ENCODE measurements at places on chromosomes 1 and 21.

DNA sequence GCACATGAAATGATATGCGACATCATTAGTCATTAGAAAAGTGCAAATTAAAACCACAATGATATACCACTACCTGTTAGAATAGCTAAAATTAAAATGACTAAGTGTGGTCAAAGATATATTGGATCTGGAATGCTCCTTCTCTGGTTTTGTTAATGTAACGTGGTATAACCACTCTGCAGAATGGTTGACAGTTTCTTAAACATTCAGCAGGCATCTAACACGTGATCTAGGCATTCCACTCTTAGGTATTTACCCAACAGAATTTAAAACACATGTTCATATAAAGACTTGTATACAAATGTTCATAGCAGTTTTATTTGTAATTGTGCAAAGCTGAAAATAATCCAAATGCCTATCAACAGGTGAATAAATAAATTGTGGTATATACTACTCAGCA is 165.0 kb upstream of the PLXNA2 start:
- DNase-seq: no peak

GRCh38 chr1:215104283-215104682 is 21.7 kb downstream of the KCNK2 start:
- DNase-seq: no peak

GRCh38 chr1:21659924-21660326 is 9.2 kb downstream of the RAP1GAP start:
- no peak for DNase-seq

DNA sequence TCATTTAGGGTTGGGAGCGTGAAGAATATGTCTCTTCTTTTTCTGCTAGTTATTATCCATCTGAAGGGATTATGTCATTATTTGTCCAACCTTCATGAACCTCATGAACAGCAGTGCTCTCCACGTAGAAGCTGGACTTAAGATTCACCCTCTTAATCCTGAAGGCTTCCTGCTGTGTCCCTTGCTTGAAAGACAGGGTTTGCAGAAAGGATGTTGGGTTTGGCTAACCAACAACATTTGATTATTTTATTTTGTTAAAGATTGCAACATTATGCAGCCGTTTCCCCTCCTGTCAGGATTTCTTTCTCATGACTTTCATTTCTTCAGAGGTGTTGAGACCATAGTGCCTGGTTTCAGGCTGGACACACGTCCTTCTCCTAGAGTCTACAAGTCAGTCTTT is 75.2 kb downstream of the NGF start:
- no peak for DNase-seq

GRCh38 chr1:92363401-92363800 is 64.5 kb downstream of the RPAP2 start:
- no peak for DNase-seq

- DNase-seq: no peak
Measured at GRCh38 chr1:247277191-247277590, 21.3 kb downstream of the VN1R5 start.

DNA sequence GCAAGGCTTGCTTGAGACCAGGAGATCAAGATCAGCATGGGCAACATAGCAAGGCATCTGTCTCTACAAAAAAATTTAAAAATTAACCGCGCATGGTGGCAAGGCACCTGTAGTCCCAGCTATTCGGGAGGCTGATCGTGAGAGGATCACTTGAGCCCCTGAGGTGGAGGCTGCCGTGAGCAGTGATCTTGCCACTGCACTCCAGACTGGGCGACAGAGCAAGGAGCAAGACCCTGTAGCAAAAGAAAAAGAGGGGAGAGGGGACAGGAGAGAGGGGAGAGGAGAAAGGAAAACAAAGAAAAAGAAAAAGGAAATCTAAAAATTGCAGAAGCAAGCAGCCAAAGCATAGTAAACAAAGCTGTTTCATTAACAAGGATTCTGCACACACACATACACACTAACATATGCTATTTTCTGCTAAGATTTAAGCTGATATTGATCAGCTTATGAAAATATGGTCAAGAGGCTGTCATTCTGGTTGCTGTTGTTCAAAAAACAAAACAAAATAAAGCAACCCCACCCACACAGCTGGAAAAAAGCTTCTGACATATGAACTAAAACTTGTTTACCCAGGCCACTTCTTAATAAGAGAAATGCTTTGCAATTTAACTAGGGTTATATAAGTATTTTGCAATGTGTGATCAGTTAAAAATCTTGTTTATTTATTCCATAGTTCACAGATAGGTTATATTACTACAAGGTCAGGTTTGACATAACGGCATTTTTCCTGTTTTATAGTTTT is 1.8 kb downstream of the ARNT start:
- no peak for DNase-seq

DNA sequence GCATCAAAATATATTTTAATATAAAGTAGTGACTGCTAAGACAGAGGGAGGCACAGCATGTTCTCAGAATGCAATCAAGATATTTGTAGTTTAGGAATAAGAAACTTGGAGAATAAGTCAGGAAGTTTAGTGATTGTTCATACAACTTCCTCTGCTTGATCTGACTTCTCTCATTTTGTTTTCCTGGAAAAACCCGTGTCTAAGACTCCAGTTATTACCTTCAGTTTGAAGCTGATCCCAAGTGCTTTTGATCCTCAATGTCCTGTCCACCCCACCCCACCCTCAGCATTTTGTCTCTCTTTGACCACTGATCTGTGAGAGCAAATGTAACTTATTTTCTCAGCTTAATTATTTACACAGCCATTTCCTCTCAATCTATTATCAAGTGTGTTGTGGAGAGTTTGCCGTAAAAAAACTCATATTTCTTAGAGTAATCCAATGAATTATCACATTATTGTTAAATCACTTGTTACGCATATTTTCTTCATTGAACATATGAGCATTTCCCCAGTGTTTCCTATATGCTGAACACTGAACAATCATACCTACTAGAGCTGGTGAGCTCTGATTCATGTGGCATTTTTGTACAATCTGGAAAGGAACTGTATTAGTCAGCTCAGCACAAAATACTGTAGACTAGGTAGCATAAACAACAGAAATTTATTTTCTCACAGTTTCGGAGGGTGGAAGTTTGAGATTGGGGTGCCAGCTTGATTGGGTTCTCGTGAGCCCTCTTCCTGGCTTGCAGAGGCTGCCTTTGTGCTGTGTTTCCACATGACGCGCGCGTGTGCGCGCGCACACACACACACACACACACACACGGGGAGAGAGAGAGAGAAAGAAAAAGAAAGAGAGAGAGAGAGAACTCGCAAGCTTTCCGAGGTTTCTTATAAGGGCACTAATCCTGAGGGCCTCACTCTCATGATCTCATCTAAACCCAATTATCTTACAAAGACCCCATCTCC is 65.5 kb upstream of the DPYD start:
- no peak for DNase-seq

GRCh38 chr1:114150016-114150415 is 3.7 kb downstream of the SYT6 start:
- DNase-seq: no peak

GRCh38 chr1:216722821-216723220 is 408 bp downstream of the ESRRG start:
- DNase-seq: no peak

- DNase-seq: peak; percentile 65
Measured at GRCh38 chr21:46559291-46559983, 45.4 kb downstream of the S100B start.

- DNase-seq: no peak
Measured at GRCh38 chr1:241679961-241680360, 27.9 kb downstream of the WDR64 start.

DNA sequence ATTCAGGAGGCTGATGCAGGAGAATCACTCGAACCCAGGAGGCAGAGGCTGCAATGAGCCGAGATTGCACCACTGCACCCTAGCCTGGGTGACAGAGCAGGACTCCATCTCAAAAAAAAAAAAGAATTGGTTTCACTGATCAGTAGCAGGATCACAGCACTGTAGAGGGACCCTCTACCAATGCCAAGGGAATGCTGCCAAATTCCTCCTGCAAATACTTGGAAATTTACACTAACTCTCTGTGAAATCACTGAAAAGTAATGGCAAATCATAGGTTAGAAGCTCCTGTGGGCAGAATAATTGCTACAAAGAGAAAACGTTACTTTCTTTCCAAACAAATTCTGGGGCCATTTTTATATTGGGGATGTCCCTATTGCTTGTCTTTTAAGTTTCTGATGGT is 6.7 kb upstream of the GPR25 start:
- no peak for DNase-seq

- DNase-seq: no peak
Measured at GRCh38 chr21:43814215-43815106, 25.1 kb downstream of the RRP1 start.

- no peak for DNase-seq
Measured at GRCh38 chr1:226734611-226735153, 4.4 kb downstream of the ITPKB start.

GRCh38 chr1:180842491-180843275 is 70.0 kb upstream of the KIAA1614 start:
- no peak for DNase-seq

- DNase-seq: no peak
Measured at GRCh38 chr1:229184066-229184465, 86.8 kb upstream of the RAB4A start.

- no peak for DNase-seq
Measured at GRCh38 chr1:245880754-245881403, 626.2 kb downstream of the SMYD3 start.

GRCh38 chr1:8706995-8707396 is 110.4 kb downstream of the RERE start:
- no peak for DNase-seq

DNA sequence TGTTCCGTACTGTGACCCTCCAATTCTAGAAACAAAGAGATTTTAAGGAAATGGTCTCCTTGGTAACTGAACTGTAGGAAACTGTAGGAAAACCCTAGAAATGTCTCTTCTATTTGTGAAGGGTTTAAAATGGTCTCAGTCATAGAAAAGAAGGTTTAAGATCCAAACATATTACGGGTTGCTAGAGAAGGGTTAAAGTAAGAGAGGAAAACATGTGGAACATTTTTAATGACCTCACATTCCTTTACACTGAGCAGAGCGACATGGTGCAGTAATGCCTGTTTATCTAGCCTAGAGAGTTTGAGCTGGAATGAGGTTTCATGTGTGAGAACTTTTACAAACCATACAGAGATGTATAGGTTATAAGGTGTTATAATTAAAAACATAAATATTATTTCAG is 36.9 kb upstream of the C1orf105 start:
- no peak for DNase-seq

- no peak for DNase-seq
Measured at GRCh38 chr1:111848852-111849545, 93.3 kb downstream of the DDX20 start.

- DNase-seq: no peak
Measured at GRCh38 chr1:20660847-20661206, 342 bp downstream of the DDOST start.

DNA sequence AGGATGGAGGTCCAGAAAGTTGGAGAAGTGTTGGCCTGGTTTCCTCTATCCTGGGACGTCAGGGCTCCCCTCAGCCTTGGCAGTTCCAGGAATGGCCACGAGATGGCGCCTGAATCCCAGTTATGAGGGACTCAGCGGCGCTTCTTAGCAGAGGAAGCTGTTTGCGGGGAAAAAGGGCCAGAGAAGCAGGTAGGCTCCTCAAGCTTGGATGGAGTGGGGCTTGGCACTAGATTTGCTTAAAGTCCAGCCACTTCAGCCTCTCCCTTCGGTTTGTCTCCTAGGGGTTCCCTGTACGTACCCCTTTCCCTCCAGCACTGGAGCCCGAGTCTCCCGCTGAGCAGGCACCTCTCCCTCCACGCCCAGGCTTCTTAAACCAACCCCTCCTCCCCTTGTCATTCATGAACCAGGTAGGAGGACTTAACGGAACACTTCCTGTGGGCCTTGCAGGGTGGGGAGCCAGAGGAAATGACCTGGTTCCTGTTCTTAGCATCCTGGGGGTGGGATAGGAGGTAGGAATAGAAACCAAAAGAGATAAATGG is 32.0 kb upstream of the TENT5B start:
- DNase-seq: peak; percentile 97

DNA sequence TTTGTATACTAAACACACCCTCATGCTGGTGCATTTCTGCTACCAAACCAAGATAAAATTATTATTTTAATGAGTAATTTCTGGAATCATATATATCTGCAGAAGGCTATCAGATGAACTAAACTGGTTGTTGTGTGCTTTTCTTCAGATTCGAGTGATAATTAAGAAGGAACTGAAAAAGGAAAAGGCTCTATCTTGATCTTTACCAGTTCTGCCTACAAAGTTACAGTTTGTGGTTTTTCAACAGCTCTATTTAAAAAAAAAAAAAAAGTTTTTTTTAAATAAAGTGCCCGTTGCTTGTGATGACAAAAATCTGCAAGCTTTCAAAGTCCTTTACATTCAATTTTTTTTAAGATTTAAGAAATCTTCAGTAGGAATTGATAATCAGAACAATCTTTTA is 13.6 kb downstream of the DENND1B start:
- DNase-seq: no peak

DNA sequence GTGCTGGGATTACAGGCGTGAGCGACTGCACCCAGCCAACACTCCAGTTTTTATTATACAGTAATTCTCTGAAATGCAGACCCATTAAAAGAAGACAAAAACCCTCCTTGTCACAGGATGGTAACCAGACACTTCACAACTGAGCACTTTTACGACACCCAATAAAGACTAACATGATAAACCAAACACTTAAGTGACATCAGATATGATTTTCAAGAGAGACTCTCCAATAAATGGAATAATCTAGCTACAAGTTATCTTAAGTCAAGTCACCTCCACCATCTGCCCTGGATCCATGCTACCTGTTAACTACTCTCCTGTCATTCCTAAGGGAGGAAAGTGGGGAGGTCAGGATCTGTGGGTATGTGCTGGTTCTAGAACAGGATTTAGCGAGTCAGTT is 5.6 kb downstream of the GNG12 start:
- DNase-seq: no peak

- no peak for DNase-seq
Measured at GRCh38 chr1:29971703-29972102, 735.4 kb downstream of the PTPRU start.

DNA sequence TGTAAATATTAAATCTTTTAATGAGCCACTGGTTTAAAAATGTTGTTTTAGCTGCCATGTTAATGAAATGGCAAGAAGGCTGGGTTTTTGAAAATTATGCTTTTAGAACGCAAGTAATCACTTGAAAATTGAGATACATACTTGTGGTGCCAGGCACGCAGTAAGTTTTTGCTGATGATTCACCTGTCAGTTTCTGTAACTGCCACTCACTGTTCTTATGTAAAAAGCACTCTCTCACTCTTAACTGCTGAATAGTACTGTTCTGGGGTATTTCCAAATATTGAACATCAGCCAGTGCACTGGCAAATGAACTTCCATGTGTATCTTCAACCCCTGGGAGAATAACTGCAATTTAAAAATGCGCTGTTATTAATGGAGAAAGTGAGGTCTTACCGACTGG is 17.9 kb downstream of the LGALS8 start:
- no peak for DNase-seq
